RWPE1 (cell line): ENCODE measurements at places on chromosomes 16 and 17.

DNA sequence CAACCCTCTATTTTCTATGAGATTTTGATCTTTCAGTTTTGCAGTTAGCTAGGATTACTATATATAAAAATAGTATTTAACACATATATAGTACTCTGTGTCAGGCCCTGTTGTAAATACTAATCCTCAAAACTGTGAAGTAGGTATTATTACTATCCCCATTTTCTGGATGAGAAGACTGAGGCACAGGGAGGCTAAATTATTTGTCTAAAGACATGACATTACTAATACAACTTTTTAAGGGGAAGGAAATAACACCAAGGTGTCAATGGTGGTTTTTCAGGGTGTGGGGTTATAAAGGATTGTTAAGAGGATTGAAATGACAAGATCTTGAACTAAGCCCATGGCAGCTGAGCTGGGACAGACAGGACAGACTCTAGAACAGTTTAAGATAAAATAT, 4.1 kb upstream of the WSB1 start:
- no peak for DNase-seq

DNA sequence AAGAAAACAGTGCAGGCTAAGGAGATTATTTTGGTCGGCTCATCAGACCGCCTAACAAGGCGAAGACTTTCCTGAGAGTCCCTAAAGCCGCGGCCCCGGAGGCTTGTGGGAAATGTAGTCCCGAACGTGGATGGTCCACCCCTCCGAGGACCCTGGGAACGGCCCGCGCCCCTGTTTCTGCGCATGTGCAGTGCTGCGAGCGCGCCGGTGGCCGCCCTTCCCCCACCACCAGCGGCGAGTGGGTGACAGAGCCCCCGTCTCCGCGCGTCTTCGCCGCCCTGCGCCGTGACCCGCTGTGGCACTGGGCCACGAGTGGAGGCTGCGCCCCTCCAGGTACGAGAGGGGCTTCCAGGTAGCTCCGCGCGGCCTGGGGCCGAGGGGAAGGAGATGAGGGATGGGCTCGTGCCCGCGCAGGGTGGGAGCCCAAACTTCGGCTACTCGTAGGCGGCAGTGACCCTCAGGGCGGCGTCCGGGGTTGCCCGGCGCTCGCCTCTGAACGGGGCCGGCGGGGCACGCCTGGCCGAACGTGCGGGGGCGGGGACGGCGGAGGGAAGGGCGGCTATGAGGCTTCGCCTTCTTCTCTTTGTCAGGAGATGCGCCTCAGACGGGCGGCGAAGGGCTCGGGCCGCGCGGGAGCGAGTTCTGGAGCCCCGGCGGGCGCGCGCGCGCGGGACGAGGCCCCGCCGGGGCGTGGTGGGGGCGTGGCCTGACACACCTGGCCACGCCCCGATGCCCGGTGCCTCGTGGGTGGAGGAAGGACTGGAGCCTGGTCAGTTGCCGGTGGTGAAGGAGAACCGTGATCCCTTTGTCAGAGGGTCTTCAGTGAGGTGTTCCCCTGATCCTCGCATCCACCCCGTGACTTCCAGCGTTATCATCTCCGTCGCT, at the start of gene ZFP1:
TSS of gene ZFP1 (plus strand) at position 214 of the 885 bp plus-strand sequence. CDS start 4,428 bp downstream, outside the sequence.
- DNase-seq, result peak; percentile 96

GRCh38 chr17:47280072-47280811, 26.6 kb downstream of the ITGB3 start:
- DNase-seq, result no peak

GRCh38 chr17:74521701-74522201, 9.5 kb downstream of the CD300LB start:
- no peak for DNase-seq

GRCh38 chr17:65551267-65552040, 10.0 kb downstream of the AXIN2 start:
- no peak for DNase-seq

DNA sequence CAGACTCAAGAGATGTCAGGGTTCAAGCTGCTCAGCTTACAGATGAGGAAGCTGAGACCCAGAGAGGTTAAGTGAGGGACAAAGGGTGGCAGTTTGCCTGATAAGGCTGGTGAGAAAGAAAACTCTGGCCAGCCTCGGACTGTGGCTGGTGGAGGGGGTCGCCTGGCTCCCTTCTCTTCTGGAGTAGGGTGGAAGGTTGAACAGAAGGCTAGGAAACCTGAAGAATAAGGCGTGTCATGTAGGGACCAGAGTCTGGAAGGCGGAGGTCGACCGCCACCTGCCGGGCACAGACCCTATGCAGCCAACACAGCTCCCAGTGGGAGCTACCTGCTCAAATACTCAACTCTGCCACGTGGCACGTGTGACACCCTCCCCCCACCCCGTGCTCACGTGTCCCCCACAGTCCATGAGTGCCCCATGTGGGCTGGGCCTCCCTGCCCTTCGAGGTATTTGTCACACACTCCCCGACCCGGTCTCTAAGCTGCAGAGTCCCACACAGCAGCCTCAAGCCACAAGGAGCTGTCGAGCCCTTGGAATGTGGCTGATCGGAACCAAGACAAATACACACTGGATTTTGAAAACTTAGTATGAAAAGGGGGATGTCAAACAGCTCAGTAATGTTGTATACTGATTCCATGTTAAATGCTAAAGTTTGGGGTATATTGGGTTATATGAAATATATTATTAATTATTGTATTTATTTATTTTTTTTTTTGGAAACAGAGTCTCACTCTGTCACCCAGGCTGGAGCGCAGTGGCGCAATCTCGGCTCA, 11.8 kb downstream of the HID1 start:
- no peak for DNase-seq

DNA sequence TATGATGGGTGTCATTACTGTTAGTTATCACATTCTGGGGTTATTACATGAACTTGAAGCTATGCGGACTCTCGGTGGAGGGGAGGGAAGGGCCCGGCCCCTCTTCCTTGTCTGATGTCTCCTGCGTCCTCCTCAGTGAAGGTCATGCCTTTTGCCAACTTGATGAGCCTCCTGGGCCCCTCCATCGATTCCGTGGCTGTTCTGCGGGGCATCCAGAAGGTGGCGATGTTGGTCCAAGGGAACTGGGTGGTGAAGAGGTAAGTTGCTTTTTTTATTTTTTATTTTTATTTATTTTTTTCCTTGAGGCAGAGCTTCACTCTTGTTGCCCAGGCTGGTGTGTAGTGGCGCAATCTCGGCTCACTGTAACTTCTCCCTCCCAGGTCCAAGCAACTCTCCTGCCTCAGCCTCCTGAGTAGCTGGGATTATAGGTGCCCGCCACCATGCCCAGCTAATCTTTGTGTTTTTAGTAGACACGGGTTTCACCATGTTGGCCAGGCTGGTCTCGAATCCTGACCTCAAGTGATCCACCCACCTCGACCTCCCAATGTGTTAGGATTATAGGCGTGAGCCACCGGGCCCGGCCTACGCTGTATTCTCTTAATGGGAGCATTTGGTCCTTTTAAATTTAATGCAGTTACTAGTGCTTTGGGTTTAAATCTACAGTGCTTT, 21.6 kb downstream of the POLR3E start:
- DNase-seq, result peak; percentile 33

- peak; percentile 79 for DNase-seq
Observed at GRCh38 chr16:56848955-56849689, 15.9 kb upstream of the SLC12A3 start.

GRCh38 chr17:46818929-46819859, 702 bp upstream of the WNT3 start:
- no peak for DNase-seq

- DNase-seq, result no peak
Observed at GRCh38 chr16:21301895-21302291, 23.8 kb upstream of the CRYM start.

DNA sequence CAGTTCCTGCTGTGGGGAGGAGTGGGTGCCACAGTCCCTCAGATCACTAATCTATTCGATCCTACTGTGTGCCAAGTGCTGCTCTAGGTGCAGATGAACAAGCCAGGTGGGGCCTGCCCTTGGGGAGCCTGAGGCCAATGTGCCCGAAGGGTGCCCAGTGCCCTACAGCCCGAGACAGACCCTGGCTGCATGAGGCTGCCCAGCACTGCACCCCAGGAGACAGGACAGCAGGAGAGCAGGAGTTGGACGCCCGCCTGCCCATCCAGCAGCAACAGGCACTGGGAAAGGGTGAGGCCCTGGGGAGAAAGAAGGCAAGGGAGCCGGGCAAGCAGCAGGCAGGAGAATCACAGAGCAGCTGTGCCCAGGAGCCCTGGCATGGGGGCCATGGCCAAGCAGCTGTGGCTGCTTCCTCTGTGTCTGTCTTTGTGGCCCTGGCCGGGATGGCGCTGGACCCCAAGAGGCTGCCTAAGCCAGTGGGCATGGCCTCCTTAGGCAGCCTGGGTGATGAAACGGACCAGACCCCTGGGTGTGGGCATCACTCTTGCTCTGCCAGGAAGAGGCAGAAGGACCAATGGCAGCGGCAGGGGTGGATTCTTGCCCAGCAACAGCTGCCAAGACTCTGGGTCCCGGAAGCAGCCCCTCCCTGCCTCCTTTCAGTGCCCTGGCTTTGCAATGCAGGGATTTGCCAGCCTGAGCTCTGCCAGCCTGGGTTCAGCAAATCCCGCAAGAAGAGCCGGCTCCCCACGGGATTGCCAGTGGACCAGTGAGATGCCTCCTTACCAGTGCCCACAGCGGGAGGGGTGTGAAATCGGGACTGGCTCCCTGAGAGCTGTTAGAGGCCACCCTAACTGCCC, 179.6 kb upstream of the TNRC6C start:
- DNase-seq, result peak; percentile 50

DNA sequence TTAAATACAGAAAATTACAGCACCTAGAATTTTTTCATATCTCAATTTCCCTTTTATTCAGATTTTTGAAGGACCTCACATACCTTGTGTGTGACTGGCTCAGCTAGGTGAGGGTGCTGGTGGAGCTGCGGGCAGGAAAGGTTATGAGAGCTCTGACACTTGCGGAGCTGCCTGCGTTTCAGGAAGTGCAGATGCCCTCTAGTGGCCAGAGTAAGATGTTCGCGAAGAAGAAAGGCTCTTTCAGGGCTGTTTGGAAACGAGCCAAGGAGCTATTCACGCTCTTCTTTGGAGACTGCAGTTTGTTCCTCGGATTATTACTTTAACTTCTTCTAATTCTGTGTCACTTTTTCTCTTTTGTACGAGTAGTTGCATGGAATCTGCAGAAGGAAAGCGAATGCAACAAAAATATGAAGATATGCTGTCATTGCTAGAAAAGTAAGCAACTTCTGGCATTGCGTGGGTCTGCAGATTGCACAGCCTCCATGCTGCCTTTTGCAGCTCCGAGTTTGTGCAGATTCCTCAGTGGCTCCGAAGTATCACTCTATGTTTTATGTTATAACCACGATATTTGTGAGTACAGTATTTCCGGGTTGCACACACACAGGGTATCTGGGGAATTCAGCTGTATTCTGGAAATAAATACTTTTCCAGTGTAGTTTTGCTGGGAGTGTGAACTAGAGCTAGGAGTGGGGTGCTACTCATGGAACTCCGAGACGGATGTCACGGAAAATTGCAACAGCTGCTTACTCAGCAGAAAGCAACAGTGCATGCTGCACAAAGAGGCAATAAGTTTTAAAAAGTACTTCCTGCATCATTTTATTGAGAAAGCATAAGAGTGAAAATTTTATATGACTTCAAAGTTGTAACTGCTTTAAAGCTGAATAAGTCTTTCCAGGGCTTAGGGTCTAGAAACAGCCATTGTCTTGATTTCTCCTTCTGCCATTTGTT, 46.3 kb downstream of the DNAH9 start:
- DNase-seq, result peak; percentile 44

- no peak for DNase-seq
Observed at GRCh38 chr17:19345067-19345460, 17.5 kb downstream of the B9D1 start.

DNA sequence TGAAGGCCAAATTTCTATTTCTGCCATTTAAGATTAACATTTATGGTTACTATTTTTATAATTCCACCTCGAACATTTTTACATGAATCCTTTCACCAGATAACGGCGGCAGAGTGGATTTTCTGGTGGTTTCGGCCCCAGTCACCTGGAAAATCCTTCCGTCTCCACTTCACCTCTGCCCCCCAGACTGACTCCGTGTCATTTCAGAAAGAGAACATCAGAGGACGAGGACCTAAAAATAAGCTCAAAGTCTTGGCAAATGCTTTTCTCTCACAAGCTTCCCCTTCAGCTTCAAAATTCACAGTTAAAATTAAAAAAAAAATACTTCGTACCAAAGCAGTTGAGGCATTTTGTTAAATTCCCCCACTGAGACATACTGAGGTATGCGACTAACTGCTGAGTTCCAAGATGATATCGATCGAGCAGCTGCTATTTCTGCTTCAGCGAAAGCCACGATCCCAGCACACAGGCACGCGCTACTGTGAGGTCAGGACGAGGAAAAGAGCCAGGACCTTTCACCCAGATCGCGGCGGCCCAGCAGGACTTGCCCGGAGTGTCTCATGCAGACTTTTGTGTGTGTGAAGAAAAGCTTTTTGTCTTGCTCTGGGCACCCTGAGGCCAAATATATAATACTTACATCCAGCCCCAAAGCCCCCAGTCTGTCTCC, 36.8 kb downstream of the ASPA start:
- no peak for DNase-seq

GRCh38 chr16:89065458-89065822, 28.2 kb upstream of the ACSF3 start:
- no peak for DNase-seq

DNA sequence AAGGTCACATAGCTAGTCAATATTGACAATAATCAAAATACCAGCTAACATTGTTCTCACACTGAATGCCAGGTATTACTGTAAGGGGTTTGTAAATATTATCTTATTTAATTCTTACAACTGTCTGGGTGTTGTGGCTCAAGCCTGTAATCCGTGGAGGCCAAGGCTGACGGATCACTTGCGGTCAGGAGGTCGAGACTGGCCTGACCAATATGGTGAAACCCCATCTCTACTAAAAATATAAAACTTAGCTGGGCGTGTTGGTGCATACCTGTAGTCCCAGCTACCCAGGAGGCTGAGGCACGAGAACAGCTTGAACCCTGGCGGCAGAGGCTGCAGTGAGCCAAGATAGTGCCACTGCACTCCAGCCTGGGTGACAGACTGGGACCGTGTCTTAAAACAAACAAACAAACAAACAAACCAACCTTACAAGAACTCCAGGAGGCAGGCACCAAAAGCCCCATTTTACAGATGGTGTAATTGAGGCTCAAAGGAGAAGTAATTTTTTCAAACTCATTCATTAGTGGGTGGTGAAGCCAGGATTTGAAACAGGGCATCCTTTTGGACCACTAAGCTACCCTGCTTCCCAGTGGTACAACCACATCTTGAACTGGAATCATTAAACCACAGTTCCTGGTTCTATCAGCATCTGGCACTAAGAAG, 104.3 kb downstream of the XYLT1 start:
- no peak for DNase-seq
